ENCODE measurements at places on chromosomes 5 and 9.
A peak's percentile ranks its signal among the peaks of the same experiment; 100 is the strongest.

DNA sequence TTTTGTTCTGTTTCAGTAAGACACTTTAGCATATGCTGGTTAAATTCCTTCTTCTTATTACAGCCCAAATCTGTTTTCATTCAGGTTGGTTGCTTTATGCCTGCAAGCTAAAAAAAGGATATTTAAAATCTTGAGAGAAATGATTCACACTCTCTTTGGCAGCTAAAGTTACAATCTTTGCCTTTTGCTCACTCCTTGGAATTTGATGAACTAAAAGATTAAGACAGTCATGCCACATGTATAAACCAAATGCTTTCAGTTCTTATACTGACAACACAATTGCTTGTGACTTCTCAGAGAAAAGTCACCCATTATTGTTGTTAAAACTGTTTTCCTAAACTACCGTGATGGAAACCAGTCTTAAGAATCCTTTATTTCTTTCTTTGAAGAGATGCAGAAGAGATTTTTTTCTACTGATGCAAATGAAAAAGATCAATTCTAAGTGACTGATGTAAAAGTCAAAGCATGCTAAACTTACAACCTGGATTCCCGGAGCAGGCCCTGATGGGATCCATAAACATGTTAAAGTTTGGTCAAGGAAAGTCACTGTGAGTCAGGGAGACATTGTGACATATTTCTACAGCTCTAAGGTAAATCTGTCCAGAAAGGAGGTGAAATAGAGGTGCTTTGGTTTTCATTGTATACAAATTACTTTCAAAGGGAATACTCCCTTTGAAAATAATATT is 144.2 kb upstream of the CDH10 start:
- DNase-seq, result peak; percentile 90

DNA sequence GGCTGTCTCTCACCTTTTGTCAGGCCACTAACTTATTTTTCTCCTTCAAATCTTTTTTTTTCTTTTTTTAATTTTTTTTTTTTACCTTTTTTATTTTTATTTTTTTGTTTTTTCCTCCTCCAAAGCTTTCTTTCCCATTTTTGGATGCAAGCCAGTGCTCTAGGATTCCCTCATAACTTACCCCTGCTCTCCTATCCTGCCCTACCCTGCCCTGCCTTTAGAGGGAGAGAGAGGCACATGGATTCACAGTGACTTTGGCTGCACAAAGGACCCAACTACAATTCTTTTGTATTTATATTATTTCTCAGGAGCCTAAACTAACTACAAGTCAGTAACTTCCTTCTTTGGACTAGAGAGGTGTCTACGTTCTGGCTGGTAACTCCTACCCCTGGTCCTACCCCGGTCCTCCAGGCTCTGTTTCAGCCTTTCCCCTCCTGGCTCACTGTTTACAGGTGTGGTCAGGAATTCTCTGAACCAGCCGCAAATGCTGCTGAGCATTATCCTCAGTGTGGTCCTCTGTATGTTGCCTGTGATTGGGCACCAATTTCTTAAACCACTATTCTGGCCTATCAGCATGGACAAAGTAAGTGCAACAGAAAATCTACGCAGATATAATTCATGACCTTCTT is 8.4 kb upstream of the RUSC2 start:
- DNase-seq, result no peak

DNA sequence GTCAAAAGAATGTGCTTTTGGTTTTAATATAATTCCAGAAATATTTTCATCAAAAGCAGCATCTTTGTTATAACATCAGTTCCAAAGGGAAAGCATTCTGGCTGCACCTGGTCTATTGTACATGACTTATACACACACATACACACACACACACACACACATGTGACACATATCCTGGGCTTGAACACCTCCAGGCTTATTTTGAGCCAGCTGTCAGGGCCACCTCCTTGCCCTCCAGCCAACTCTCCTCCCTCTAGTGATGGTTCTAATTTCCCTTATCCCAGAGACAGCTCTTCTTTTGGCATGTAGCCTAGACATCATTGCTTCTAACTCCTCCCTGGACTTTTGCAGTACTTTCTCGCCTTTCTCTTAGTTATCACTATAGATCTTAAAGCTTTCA is 115.0 kb downstream of the PIK3R1 start:
- no peak for DNase-seq

DNA sequence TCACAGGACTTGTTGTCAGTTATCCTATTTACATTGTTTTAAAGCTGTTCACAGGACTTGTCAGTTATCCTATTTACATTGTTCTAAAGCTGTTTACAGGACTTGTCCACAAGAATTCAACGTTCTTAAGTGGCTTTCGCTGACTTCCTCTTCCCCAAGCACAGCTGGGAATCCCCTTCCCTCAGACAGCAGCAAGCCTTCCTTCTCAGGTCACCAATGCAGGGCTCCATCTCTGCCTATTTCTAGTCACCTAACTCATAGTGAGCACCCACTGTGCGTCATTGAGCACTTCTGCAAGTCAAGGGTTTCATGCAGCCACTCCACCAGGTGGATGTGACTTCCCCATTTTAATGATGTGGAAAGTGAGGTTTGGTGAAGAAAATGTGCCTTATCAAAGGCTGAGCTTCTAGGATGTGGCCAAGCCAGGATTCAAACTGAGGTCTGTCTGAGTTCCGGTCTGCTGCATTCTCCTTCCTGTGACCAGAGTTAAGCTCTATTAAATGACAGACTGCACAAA is 109.8 kb upstream of the ZNF462 start:
- no peak for DNase-seq

GRCh38 chr5:135569755-135570452 is 8.9 kb downstream of the CXCL14 start:
- no peak for DNase-seq

DNA sequence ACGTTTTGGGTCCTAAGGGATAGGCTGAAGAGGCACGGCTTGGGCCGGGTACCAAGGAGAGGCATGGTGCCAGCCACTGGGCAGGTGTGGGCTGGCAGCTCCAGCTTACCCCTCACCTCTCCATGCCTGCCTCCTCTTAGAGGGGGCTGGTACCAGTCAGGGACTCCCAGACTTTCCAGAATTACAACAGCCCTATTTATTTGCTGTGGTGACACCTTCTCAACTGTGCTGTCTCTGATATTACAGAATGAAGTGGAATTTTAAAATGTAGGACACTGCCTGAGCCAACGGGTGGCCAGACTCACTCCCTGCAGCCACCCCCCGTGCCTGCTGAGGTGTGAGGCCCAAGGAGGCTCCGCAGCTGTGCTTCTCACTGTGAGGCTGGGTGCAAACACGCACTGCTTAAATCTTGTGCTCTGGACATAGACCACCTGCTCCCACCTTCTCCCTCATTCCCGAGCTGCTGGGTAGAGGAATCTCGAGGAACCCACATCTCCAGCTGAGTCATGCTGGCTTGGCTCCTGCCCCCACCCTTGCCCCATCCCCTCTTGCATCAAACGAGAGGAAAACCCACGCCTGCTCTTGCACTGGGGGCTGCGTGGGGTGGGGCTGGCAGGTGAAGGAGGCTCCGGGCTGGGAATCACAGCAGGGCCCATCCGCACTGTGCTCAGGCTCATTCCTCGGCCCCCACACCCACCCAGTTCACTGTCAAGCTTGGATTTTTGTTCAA is 47.9 kb downstream of the PRRT1B start:
- no peak for DNase-seq
